Vagina (tissue), 2 donors: ENCODE measurements at places on chromosomes 6 and 20.

GRCh38 chr20:43937591-43937990 lies 22.9 kb downstream of the TOX2 start:
- H3K4me1 ChIP-seq: peaks cover 33% of the 10 kb centered on the region
- no peak overlapping the region for H3K27ac ChIP-seq
- DNase-seq: no peak
- no peaks in the 10 kb centered on the region for H3K36me3 ChIP-seq

GRCh38 chr20:37233548-37234253 lies 27.9 kb downstream of the GHRH start:
- H3K27ac ChIP-seq: no peak overlapping the region
- no peak overlapping the region for H3K4me3 ChIP-seq
- H3K4me1 ChIP-seq: peaks cover 10% of the 10 kb centered on the region
- no peaks in the 10 kb centered on the region for H3K27me3 ChIP-seq
- DNase-seq: no peak

DNA sequence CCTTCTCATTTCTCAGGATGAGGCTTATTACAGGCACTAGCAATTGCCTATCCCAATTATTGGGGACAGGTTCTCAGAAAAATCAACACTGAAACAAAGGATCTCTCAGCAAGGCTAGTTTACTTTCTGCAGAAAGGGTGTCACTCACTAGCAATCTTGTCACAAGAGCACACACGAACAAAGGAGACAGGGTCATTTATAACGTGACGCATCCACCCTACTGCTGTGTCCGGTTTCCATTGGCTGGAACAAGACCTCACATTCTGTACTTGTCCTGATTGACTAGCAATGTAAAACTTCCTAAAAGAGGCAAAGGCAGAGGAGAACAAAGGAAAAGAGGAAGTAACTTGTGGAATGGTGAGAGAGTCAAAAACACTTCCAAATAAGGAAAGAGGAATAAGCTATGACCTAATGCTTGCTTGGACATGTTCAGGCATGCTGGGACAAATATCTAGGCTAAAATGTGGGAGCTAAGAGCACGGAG lies 160.2 kb upstream of the STXBP5 start:
- no peak overlapping the region for H3K4me3 ChIP-seq
- H3K27me3 ChIP-seq: no peaks in the 10 kb centered on the region
- no peaks in the 10 kb centered on the region for H3K36me3 ChIP-seq
- DNase-seq: no peak
- H3K4me1 ChIP-seq: no peaks in the 10 kb centered on the region

DNA sequence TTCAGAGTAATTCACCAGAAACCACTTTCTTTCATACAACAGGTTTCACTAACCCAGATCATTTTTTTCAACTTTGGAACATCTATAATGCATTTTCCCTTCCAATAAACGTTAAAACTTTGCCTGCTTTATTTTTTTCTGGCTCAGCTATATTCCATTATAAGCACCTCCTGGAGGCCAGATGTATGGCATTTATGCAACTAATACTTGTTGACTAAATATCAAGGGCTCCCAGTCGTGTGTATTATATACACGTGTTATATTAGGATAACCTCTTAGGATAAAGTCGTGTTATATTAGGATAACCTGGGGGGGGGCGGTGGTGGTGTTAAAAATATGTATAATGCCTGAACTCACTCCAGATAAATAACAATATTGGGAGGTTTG lies 6.7 kb downstream of the OPN5 start:
- H3K4me3 ChIP-seq: peak overlapping the region; percentile 23
- DNase-seq: no peak
- no peaks in the 10 kb centered on the region for H3K27me3 ChIP-seq
- H3K36me3 ChIP-seq: no peaks in the 10 kb centered on the region

DNA sequence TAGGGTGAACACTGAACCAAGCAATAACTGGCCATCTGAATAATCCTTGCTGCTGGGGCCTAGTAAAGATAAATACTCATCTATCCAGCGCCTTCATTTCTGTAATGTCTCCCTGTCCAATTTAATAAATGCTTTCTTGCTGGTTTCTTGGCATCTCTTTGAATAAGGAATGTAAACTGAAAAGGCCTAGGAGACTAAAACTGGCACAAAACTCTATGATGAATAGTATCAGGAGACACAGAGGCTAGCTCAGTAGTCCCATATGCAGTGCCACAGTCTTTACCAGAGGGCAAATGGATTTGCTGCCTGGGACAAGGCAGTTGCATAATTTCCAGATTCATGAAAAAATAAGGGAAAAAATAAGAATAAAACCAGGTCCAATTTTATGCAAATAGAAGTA lies 324.4 kb downstream of the CENPW start:
- no peak for DNase-seq
- H3K4me3 ChIP-seq: no peak overlapping the region
- no peaks in the 10 kb centered on the region for H3K36me3 ChIP-seq

- no peak overlapping the region for H3K27ac ChIP-seq
- H3K36me3 ChIP-seq: no peaks in the 10 kb centered on the region
- no peak for DNase-seq
- no peaks in the 10 kb centered on the region for H3K27me3 ChIP-seq
Observed at GRCh38 chr20:37579106-37579505, 51.4 kb upstream of the BLCAP start.

DNA sequence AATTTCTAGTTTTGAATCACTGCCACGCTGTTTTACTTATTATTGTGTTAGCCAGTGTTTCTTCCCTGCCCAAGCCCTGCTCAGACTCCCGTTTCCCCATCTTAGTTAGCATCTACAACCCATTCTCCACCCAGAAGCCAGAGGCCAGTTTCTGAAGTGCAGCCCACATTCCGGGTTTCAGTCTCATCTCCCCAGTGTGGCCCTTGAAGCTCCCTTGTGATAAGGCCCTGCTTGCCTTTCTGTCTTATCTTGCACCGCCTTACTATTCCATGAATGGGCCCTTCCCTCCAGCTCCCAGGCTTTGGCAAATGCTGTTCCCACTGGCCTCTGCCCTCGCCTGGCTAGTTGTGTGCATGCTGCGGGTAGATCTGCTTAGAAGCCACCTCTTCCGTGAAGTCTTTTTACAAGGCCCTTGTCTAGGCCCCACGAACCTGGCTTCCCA lies 41.1 kb downstream of the TOX2 start:
- DNase-seq: no peak
- H3K36me3 ChIP-seq: no peaks in the 10 kb centered on the region
- H3K4me3 ChIP-seq: no peak overlapping the region
- H3K4me1 ChIP-seq: peaks cover 42% of the 10 kb centered on the region

- no peaks in the 10 kb centered on the region for H3K4me1 ChIP-seq
- H3K4me3 ChIP-seq: no peak overlapping the region
- no peaks in the 10 kb centered on the region for H3K27me3 ChIP-seq
- no peak for DNase-seq
- H3K27ac ChIP-seq: no peak overlapping the region
Observed at GRCh38 chr6:63739094-63739687, 103.6 kb downstream of the PHF3 start.

GRCh38 chr6:119799596-119800509 lies 450.3 kb upstream of the MAN1A1 start:
- no peak for DNase-seq
- H3K27me3 ChIP-seq: no peaks in the 10 kb centered on the region
- H3K36me3 ChIP-seq: no peaks in the 10 kb centered on the region
- H3K4me1 ChIP-seq: no peaks in the 10 kb centered on the region
- H3K27ac ChIP-seq: no peak overlapping the region
